ENCODE measurements at places on chromosomes 5 and 9. TPM values are rescaled to one million over a fixed set of nuclear protein-coding genes. Genes with fewer than 3 reads are reported as not detected.

- no peaks in the 10 kb centered on the region for H3K27me3 ChIP-seq
- no peaks in the 10 kb centered on the region for H3K36me3 ChIP-seq
- no peak for DNase-seq
- no peaks in the 10 kb centered on the region for H3K4me1 ChIP-seq
- H3K4me3 ChIP-seq, result no peak overlapping the region
Measured at GRCh38 chr9:8904771-8905515, 1105.4 kb upstream of the DMAC1 start.

DNA sequence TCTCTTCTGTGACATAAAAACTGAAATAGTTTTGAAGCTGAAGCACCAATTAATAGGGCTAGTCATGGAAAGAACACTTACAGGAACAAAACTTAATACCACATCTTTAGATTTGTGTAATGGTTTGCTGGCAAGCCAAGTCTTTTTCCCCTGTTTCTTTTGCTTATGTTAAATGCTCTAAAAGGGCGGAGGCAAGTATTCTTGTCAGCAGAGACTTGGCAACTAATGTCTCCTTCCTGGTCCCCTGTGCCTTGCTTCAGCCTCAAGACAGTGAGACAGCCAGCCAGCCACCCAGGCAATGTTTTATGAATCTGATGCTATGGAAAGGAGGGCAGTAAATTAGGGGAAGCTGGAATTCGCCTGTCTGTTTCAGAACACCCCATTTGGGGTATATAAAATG, 45.7 kb downstream of the PRRC1 start:
- H3K36me3 ChIP-seq, result no peaks in the 10 kb centered on the region
- no peaks in the 10 kb centered on the region for H3K4me1 ChIP-seq
- H3K27ac ChIP-seq, result no peak overlapping the region
- no peak for DNase-seq
- H3K27me3 ChIP-seq, result no peaks in the 10 kb centered on the region

DNA sequence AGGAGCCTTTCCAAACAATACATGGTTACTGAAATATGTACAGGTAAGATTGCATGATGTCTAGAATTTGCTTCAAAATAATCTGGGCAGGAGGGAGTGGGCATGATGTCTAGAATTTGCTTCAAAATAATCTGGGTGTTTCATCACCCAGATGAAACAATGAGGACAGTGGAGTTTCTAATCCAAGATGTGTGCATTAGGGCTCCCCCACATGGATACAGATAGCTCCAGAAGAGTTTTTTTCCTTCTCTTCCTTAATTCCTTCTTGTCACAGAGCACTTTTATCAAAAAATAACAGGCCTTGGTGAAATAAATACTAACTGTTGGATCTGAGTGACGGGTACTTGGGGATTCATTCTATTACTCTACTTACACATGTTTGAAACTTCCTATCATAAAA, 14.9 kb downstream of the ATOX1 start:
- H3K27ac ChIP-seq, result no peak overlapping the region
- H3K4me3 ChIP-seq, result no peak overlapping the region
- H3K4me1 ChIP-seq, result peaks cover 51% of the 10 kb centered on the region
- no peaks in the 10 kb centered on the region for H3K27me3 ChIP-seq

The KCNIP1 gene
- total RNA-seq, result not detected

The PCDHGA8 gene
- 5.0 TPM for total RNA-seq

All from right atrium auricular region (tissue), 2 donors.